Fibroblast of lung (primary cell): ENCODE measurements at places on chromosomes 7 and 10. TPM values are rescaled to one million over a fixed set of nuclear protein-coding genes. Genes with fewer than 3 reads are reported as not detected.

Gene PAPSS2
- total RNA-seq = 51.1 and 102 TPM in 2 replicates

- H3K27me3 ChIP-seq = no peaks in the 10 kb centered on the region
- no peak overlapping the region for H3K4me3 ChIP-seq
- no peaks in the 10 kb centered on the region for H3K4me1 ChIP-seq
These were observed 546.9 kb upstream of the GALNT17 start for GRCh38 chr7:70585071-70585470.

DNA sequence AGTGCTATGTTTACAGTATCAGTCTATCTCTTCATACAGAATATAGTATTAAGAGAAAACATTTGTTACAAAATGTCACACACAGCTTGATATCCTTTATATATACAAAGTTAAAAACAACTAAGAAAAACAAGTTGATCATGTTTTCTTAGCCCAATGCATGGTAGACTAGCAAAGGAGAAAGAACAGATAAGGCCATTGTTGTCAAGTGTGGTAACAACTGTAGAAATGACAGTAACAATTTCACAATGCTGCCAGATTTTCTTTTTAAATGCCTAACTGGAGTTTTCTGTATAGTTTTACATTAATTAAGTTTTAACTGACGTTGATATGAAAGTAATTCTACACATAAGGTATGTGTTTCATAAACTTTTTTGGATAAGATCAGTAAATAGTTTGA is 65.8 kb downstream of the TFEC start:
- DNase-seq = no peak
- H3K4me1 ChIP-seq = no peaks in the 10 kb centered on the region
- H3K4me3 ChIP-seq = no peak overlapping the region
- no peaks in the 10 kb centered on the region for H3K27me3 ChIP-seq
- no peaks in the 10 kb centered on the region for H3K36me3 ChIP-seq
- H3K27ac ChIP-seq = no peak overlapping the region

DNA sequence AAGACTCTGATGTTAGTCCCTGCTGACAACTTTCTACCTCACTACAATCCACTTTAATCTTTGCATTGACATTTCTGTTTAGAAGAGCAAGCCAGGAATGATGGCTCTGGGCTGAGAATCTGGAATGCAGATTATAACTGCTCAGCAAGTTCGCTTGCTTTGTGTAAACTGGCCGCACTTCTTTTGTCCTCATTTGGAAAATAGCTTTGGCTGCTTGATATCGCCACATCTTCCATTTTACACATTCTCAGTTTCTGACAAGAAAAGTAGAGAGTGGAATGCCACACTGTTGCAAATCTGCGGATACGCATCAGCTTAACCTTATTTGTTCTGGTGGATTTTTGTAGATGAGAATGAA is 429.8 kb downstream of the KCNMA1 start:
- no peak overlapping the region for H3K4me3 ChIP-seq
- no peak for DNase-seq
- no peaks in the 10 kb centered on the region for H3K4me1 ChIP-seq
- no peak overlapping the region for H3K27ac ChIP-seq
- H3K36me3 ChIP-seq = no peaks in the 10 kb centered on the region

DNA sequence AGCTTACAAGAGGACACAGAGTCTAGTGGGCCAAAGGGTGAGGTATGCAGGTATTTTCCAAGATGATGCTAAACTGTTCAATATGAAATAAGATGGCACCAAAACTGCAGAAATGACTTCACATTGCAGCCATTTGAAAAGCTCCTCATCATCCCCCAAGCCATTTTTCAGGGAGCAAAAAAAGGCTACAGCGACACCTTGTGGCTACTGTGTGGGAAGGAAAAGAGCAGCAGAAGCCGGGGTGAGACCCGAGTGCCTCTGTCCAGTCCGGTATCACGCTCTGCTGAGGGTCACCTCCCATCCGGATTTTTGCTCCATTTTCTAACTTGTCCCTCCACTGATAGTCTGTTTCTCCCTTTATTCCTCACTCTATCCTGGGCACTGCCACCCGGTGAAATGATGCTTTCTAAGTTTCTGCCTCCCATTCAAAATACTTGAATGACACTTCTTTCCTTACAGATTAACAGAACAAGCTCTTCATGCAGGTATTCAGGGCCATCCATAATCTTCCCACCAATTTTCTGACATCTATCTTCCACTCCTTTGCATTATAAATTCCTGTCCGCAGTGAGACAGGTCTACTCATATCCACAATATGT is 220.2 kb downstream of the DGKI start:
- no peaks in the 10 kb centered on the region for H3K36me3 ChIP-seq
- H3K27ac ChIP-seq = no peak overlapping the region
- peak; percentile 38 for DNase-seq
- H3K27me3 ChIP-seq = no peaks in the 10 kb centered on the region
